ENCODE measurements at places on chromosomes 7 and 10. TPM values are rescaled to one million over a fixed set of nuclear protein-coding genes. Genes with fewer than 3 reads are reported as not detected.
A peak's percentile ranks its signal among the peaks of the same experiment; 100 is the strongest.

DNA sequence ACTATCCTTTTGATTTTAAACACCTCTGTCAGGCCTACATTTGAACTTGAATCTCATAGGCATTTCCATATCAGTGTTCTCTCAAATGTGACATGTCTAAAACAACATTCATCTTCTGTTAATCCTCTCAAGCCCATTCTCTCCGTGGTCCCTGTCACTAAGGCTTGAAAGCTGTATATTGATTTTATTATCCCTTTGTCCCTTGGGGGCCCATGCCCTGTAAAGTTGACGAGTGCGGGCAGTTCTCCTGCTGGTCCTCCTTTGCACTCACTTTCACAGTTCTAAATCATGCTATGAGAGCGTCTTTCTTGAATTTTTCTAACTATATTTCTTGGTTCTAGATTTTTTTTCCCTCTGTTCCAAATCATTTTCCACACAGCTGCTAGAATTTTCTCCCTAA, 27.3 kb downstream of the GALNT11 start:
- no peak for DNase-seq

DNA sequence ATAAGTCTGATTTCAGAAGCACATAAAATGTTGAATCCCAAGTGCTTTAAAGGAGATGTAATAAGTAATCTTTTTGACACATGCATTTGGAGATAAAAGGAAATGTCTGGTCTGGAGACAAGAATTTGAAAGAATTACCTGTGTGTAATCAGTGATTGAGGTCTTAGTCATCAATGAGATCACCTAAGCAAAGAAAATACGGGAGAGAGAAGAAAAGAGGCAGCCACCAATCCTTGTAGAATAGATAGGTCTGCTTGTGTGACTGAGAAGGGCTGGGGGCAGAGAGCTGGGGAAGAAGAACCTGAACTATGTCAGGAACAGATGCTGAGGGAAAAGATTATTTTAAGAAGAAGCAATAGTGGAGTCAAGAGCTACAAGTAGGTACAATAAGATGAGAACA, 49.3 kb upstream of the ITPRID1 start:
- DNase-seq = no peak

GRCh38 chr10:1029838-1030237, 4.2 kb upstream of the IDI2 start:
- no peak for DNase-seq

- DNase-seq = no peak
Observed at GRCh38 chr7:142790056-142790455, 19.3 kb downstream of the PRSS2 start.

DNA sequence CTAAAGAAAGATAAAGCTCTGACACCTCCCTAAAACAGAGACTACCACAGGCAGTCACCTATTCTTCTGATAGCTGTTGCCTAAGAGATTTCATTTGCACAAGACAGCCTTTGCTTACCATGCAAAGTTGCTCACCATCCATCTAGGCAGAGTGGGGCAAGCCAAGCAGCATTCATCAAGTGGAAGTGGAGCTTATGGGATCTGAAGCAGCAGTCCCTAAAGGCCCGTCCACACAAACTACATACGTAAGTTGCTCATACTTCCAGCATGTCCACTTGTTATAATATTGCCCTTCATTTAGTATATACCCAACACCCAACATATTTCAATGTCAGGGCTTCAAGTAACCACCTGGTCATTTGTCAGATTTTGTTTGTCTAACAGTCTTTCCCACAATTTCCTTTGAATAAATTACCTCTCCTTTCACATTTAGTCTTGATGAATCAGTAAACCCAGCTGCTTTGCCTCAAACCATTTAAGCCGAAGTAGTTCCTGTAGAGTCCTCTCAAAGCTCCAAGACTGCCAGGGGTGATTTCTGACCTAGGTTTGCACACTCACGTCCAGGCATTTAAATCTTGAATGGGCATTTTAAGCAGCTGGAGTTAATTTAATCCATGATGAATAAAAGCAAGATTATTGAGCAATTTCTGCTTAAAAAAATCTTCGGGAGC, 67.9 kb downstream of the ATAD1 start:
- no peak for DNase-seq

GRCh38 chr7:102811942-102812678, 63.3 kb downstream of the FAM185A start:
- DNase-seq = no peak

- DNase-seq = no peak
Observed at GRCh38 chr10:117547716-117548668, 5.4 kb downstream of the EMX2 start.

DNA sequence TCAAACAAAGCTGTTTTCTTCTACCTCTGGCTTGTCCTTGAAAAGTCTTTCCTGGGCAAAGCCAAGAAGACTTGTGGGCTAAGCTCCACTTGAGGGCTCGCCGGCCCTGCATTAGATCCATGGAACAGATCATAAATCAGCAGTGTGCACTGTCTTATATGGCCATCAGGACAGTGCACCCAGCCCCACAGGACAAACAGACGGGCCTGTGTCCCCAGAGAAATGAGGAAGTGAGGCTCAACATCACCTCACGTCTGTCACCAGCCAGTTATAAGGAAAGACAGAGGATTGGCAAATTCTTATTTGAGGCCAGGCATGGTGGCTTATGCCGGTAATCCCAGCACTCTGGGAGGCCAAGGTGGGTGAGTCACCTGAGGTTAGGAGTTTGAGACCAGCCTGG, 12.3 kb upstream of the IFT22 start:
- no peak for DNase-seq

GRCh38 chr7:101772508-101773211, 44.8 kb upstream of the CUX1 start:
- DNase-seq = no peak

DNA sequence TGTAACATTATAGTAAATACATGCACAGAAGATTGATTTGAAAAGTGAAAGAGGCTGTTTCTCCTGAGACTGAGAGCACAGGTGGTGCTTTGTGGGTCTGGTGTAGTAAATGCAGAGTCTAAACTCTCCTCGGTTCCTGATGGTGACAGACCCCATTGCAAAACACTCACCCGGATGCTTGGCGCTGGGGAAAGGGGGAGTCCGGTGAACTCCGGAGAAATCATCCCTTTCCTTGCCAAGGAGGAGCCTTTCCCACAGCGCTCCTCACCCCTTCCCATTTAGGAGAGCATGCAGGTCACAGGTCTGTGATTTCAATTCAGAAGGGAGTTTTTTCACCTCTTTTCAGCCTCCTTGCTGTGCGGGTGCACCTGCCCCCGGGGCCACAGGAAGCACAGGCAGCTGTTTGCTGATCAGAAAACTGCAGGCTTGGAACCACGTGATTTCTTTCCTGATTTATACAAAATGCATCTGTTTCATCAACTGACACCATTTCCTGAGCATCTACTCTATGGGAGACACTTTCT, 75.6 kb upstream of the LYZL2 start:
- no peak for DNase-seq

GRCh38 chr7:94941844-94942632, 34.6 kb downstream of the PPP1R9A start:
- DNase-seq = no peak

DNA sequence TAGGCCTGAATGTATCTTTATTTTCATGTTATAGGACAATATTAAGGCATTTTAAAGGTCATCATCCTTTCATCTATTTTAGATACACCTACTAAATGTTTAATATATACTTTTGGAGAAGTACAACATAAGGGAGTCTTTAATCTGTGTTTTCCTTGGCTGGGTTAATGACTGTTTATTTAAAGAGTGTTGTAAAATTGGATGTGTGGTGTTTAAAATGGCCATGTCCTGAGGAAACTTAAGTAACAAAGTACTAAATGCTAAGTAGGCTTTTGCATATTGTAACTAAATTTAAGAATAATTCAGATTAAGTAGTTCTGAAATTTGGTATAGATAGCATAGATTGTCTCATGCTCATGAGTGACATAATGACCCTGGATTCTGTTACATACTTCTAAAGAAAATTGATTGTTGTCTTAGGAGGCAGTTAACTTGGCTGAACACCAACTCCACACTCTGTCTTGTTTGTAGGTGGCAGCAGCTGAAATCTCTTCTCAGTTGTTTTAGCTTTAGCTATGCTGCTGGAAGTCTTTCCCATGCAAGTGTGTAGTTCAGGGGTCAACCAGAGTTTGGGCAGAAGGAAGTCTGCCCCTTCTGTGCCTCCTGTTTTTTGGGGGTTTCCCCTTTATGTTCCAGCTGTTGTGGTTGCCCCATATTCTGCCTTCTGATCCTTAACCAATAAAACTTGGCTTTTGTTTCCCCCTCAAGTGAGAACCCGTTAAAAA, 29.2 kb downstream of the DLD start:
- DNase-seq = no peak

- DNase-seq = peak; percentile 44
Observed at GRCh38 chr10:70477661-70478162, 855 bp upstream of the PALD1 start.

GRCh38 chr10:132532749-132533560, 4.6 kb upstream of the INPP5A start:
- DNase-seq = no peak

GRCh38 chr10:124737221-124737620, 7.0 kb downstream of the FAM53B start:
- no peak for DNase-seq

DNA sequence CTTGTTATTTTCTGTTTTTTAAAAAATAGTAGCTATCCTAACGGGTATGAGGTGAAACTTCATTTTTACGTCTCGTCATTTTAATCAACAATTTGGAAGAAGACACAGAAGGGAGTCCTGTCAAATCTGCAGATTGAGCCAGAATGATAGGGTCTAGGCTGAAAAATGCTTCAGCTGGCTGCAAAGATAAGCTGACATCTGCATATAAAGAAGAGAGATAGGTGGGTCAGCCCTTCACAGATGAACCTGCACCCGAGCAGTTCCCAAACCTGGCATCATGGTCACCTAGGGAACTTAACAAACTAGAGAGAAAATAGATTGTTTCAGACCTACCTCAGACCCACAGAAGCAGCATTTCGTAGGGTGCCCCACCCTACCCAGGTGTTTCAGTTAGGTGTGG, 35.2 kb upstream of the BMPR1A start:
- DNase-seq = no peak

The MMP21 gene
- 0.03 TPM for polyA plus RNA-seq

The TWIST1 gene
- 0.49 TPM for polyA plus RNA-seq

The SFR1 gene
- 5.5 TPM for polyA plus RNA-seq

The TAS2R60 gene
- polyA plus RNA-seq = not detected
